Activated T-helper 17 cell treated with anti-CD3 and anti-CD28 coated beads, Interleukin-2, amount 50 U/mL, for 72 hours (primary cell): ENCODE measurements at places on chromosomes 2 and 18.

GRCh38 chr18:6737833-6738232, 8.3 kb downstream of the ARHGAP28 start:
- ATAC-seq: no peak

GRCh38 chr2:242027676-242028450, 158.3 kb downstream of the RTP5 start:
- ATAC-seq: no peak

DNA sequence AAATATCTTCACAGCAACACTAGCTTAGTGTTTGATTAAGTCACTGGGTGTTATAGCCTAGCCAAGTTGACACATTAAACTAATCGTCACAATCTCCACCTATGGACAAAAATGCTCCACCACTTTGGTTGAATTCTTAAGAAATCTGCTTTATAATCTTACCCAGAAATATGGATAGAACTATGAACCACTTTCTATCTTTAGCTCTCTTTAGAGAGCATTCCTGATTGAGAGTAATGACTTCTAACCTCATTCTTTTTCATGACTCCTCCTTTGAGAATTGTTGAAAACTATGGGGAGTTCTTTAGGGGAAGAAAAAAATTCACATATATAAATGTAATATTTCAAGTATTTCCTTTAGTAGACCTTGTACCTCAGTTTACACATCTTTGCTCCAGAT, 1282.2 kb upstream of the ZEB2 start:
- ATAC-seq: no peak

DNA sequence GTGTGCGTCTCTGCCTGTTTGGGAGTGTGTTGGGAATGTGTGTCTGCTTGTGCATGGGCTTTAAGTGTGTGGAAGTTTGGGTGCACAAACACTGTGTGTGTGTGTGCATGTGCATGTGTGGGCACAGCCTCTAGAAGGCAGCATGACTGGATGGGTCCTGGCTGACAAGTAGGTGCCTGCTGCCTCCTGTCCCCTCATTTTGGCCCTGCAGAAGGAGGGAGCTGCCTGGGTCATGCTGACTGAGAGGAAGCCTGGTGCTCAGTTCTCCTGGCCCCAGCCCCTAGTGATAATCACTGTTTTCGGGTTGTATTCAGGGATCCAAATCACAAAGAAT, 34.1 kb downstream of the GLI2 start:
- no peak for ATAC-seq
